ENCODE measurements at places on chromosomes 1 and 21.

GRCh38 chr1:90149101-90149500 is 154.2 kb downstream of the ZNF326 start:
- DNase-seq: no peak

DNA sequence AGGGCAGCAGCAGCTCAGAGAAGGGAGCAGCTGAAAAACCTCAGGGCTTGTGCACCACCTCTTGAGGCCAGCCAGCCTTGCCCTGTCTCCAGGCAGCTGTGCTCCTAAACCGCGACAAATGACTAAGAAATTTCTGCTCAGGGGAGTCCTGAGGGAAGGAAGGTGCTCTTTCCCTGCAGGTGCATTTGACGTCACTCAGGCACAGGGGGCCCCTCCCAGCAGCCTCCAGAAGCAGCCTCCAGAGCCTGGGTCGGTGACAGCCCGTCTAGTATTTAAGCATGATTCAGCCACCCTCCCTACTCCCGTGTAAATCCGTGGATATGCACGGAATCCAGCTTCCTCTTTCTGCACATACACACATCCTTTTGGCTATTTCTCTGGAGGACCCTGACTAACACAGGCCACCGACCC is 560.5 kb downstream of the KIF26B start:
- DNase-seq: no peak

GRCh38 chr1:175419684-175420517 is 227.3 kb upstream of the KIAA0040 start:
- DNase-seq: no peak

DNA sequence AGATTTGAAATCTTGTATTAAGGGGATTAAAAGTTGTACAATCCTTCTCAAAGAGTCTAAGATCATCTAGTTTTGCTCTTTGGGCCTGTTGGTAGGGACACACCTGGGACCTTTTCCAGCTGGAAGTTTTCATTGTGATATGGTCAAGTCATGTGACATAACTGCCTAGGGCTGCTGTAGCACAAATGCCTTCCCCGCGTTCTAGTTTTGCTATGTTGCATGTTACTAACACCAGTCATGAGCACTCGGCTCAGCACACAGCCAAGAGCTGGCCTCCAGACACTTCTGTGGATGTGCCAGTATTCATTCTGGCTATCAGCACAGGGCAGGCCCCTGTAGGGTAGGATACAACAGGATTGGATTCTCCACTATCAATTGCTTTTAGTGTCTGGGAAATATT is 14.6 kb upstream of the FLG2 start:
- DNase-seq: no peak

DNA sequence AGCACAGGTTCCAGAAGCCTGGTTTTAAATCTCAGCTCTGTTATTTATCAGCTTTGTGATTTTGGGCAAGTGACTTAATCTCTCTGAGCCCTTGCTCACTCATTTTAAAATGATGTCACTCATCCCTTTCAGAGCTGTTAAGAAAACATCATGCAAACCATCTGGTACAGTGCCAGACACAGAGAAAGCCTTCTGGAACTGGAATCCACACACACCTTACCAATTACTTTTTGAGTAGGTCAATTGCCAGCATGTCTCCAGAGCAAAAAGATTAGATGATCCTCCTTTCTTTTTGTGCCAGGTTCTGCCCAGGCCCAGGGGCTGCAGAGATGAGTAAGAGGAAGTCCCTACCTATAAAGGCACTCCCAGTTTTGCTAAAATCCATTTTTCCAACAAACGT is 61.3 kb downstream of the ROR1 start:
- DNase-seq: no peak

DNA sequence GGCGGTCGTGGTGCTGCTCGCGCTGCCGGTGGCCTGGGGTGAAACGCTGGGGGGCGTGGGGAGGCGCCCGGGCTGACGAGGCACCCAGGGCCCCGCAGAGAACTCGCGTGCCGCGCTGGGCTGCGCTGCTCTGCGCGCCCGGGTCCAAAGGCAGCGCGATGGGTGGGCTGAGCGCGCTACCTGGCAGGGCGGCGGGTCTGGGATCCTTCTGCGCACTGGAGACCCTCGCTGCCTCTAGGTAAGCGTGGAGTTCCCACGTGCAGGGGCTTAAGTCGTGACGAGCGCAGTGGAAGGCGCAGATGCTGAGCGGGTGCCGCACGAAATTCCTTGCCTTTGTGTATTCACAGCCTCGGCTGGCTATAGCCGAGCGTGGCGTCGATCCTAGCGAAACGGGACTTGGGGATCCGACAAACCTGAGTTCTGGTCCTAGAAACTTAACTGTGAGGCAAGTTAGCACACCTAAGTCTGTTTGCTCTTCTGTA is 24.6 kb downstream of the CR1L start:
- no peak for DNase-seq

- DNase-seq: no peak
These were observed 45.1 kb downstream of the TMEM51 start for GRCh38 chr1:15198684-15199083.

DNA sequence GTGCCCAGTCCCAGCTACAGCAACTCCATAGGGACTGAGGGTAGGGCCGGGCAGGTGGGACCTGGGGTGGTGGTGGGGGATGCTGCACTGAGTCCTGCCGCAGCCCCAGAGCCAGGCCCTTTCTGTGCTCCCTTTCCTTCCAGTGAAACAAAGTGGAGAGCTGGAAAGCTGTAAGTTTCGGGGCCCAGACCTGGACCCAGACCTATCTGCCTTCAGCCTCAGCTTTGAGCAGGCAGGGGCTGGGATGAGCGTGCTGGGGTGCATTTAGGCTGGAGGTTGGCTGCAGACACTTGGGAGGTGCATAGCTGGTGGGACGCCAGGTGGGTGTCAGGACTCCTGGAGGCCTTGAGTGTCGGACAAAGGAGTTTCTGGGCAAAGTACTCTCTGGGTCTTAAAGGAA is 92.7 kb upstream of the C1orf174 start:
- no peak for DNase-seq

DNA sequence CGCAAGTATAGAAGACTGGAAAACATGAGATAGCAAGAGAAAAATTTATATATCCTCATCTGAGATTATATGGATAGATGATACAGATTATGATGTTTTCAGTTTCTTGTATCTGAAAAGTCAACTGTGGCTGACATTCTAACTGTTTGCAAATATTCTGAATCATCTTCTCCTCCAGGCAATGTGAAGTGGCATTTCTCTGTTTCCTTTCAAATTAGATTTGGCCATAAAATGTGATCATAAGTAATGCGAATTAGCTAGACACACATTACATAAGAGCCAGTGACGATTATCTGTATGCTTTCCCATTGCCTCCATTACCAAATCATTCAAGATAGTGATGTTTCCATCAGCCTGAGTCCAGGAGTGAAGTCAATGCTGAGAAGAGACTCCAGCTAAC is 265.2 kb downstream of the BRINP3 start:
- no peak for DNase-seq

DNA sequence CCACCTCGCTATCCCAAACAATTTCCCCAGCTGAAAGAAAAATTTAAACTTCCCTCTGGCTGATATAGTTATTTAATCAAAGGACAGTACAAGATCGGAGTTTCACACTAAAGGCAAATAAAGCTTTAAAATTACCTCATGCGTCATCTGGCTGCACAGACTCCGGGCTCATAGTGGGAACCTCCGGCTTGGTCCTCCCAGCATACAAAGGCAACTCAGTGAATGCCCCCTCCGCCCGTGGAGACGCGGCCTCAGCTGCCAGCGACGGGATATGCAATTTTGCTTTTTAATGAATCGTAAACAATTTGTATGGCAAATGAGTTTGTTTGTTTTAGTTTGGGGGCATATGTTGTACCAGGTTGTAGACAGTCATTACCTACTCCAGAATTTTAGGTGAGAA is 214.6 kb upstream of the NFIA start:
- DNase-seq: no peak

DNA sequence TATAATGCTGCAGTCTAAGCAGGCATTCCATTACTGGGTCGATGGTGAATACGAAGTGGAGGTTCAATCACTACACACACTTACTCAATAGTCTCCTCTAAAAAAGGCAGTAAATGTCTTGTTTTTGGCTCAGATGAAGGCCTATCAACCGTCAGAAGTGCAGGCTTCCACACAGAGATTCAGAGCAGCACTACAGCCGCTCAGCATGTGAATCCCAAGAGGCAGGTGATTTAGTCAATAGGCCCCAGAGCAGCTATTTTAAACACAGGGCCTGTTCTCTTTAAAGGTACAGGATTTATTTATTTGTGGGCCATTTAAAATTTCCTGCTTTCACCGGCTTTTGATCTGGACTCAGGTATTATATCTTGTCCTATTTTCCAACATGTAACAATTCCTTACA is 293.7 kb downstream of the RGS7 start:
- DNase-seq: no peak

DNA sequence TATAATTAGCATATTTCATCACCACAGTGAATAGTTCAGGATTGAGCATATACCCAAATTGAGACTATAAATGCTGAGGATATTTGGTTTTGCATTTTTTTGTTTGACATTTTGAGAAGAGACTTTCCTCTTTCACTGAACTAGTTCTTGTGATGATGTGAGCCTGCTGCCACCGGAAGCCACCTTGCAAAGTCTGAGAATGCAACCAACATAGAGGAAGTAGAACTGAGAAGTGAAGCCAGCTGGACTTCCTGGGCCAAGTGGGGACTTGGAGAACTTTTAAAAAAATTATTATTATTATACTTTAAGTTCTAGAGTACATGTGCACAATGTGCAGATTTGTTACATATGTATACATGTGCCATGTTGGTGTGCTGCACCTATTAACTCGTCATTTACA is 102.3 kb downstream of the RPE65 start:
- no peak for DNase-seq

GRCh38 chr1:234978397-234979295 is 150.0 kb downstream of the TOMM20 start:
- DNase-seq: no peak

DNA sequence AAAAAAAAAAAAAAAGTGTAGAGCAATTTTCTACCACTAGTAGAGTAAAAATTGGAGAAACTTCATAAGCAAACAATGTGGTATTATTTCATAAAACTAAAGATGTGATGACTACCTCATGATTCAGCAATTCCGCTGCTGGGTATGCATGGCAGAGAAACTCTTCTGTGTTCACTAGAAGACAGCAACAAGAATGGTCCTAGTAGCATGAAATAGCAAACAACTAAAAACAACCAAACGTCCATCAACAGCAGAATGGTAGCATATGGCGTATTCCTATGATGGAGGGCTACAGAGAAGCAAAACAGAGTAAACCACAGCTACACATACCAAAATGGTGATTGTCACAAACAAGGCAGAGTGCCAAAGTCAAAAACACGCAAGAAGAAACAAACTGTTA is 18.9 kb downstream of the HTR1D start:
- peak; percentile 70 for DNase-seq

DNA sequence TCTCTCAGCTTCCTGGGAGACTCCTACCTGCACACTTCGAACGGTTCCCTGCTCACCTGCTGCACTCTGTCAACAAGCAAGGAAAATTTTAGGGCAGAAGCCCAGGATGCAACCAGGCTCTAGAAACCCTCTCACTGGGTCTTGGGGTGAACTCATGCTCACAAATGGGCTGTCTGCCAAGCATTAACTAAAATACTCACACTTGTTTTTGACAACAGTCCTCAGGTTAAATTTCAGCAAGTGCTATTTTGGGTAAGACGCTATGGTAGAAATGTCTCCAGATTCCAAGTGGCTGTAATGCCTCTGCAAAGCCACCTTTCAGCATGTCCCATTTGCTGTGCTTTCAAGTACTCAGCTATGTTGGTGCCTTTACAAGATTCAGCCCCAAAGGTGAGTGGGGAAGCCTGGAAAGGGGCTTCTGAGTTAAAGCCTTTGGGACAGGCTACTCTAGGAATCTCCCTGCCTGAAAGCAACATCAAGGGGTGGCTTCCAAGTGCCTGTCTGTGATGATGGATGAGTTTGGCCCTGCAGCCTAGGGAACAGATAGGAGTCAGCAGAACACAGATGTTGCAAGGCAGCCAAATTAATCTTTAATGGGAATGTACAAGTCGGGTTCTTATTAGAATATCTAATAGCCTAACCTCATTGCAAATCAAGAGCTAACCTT is 211.9 kb upstream of the SPAG17 start:
- DNase-seq: no peak

DNA sequence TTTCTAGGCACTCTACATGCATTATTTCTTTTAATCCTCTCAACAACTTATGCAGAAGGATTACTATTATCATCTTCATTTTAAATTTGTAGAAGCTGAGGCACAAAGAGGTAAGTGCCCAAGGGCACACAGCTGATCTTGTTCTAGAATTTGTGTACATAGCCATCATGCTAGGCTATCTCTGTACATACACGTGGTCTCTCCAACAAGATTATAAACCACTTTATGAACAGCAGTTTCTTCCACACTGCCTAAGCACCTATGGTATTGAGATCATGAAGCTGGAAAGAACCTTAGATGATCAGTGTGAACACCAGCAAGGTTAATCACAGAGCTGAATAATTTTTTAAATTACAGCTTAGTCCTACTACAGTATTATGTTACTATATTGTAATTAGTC is 28.9 kb downstream of the UCHL5 start:
- DNase-seq: no peak

- DNase-seq: no peak
These were observed 71.6 kb downstream of the RERE start for GRCh38 chr1:8745749-8746390.

DNA sequence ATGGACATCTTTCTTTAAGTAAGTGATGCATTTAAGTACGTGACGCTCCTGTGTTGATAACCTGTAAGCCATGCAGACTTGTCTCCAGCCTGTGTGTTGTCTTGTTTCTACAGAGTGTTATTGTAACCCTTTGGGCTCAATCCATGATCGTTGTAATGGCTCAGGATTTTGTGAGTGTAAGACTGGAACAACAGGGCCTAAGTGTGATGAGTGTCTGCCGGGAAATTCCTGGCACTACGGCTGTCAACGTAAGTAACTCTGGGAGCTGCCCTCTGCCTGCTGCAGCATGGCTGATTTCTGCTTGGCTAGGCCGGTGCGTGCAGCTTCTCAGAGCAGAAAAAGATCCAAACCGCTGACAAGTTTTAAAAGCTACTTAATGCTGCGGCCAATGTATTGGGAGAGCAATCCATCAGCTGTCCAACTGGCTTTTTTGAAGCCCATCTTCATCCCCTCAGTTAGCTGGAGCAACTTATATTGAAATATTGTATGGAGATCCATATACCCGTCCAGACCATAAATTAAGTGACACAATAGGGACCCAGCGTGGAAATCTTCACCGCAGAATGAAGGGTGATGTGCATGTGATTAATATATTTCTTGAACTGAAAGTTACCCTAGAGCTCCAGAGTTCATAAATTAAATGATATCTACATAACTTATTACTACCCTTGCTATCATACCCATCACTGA is 295.9 kb downstream of the NTNG1 start:
- DNase-seq: no peak

DNA sequence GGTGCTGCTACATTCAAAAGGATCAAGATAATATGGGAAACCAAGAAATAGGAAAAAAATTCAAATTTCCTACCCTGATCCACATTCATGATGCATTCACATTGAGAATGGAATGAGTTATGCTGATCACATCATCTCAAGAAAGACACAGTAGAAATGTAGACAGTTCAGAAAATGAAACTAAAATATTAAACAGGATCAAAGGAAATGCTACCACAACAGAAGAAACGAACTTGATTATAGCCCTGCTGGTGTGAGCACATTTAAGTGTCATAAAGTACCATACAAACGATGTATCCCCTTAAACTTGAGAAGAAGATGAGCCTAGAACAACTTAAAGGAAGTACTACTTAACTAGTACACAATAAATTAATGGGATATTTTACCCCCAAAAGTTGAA is 21.3 kb downstream of the SYDE2 start:
- no peak for DNase-seq

- no peak for DNase-seq
These were observed 87.9 kb downstream of the RPS6KC1 start for GRCh38 chr1:213138892-213139291.
